ENCODE measurements at places on chromosomes 12 and 14. TPM values are rescaled to one million over a fixed set of nuclear protein-coding genes. Genes with fewer than 3 reads are reported as not detected.

DAO gene
- total RNA-seq, result not detected

FRMD6 gene
- 27.2 TPM for total RNA-seq

TMEM120B gene
- 17.7 TPM for total RNA-seq

HHIPL1 gene
- total RNA-seq, result 4.0 TPM

CFAP251 gene
- total RNA-seq, result 35.4 TPM

CDKN3 gene
- total RNA-seq, result 5.7 TPM

ATP23 gene
- 5.7 TPM for total RNA-seq

CLEC4A gene
- total RNA-seq, result 14.1 TPM

CD63 gene
- total RNA-seq, result 516 TPM

GPHN gene
- 57.6 TPM for total RNA-seq

NDUFA9 gene
- total RNA-seq, result 79.1 TPM

CLEC1B gene
- total RNA-seq, result 2.2 TPM

AICDA gene
- 0.58 TPM for total RNA-seq

GALNT8 gene
- total RNA-seq, result 0.40 TPM

FGD6 gene
- total RNA-seq, result 14.6 TPM

SLC38A2 gene
- 258 TPM for total RNA-seq

CLMN gene
- total RNA-seq, result 16.2 TPM

INF2 gene
- total RNA-seq, result 119 TPM

TSPAN19 gene
- 13.7 TPM for total RNA-seq
